ENCODE measurements at places on chromosomes 16 and 17. TPM values are rescaled to one million over a fixed set of nuclear protein-coding genes. Genes with fewer than 3 reads are reported as not detected.

The KRT25 gene
- not detected for total RNA-seq

The FBXL16 gene
- 1.8 TPM for total RNA-seq

The PPY gene
- not detected for total RNA-seq

The SLFN12L gene
- not detected for total RNA-seq

The CSH2 gene
- not detected for total RNA-seq

The SPECC1 gene
- 53.6 TPM for total RNA-seq

The KCNH4 gene
- not detected for total RNA-seq
